ENCODE measurements at places on chromosomes 2 and 18.

DNA sequence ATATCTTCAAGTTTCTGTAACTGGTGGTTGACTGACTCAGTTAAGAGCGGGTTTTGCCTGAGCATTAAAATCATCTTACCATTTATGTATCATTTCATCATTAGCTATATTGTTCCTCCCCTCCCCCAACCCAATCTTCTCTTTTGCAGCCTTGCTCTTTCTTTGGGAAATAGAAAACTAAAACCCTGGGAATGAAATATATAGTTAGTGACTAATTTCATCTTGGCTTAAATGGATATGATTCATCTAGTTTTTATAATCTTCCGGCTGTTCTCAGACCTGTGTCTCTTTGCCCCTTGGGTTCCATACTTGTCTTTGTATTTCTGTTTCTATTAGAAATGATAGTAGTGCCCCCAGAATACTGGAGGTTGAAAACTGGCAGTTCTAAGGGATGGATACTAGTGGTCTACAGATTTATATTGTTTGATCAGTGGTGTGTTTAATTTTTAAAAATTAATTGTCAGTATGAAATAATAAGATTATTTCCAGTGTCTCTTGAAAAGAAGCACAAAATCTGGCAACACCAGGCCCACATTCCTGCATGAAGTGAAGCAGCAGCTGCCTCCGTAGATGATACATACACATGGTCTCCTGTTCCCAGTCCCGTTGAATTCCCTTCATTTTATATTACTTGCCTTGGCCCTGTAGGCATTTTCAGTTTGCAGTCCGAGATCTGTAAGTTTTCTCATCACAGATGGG is 44.5 kb downstream of the PHLPP1 start:
- no peak overlapping the region for H3K27ac ChIP-seq
- H3K4me1 ChIP-seq: no peaks in the 10 kb centered on the region
- DNase-seq: no peak
- H3K36me3 ChIP-seq: no peaks in the 10 kb centered on the region
- no peak overlapping the region for H3K4me3 ChIP-seq

DNA sequence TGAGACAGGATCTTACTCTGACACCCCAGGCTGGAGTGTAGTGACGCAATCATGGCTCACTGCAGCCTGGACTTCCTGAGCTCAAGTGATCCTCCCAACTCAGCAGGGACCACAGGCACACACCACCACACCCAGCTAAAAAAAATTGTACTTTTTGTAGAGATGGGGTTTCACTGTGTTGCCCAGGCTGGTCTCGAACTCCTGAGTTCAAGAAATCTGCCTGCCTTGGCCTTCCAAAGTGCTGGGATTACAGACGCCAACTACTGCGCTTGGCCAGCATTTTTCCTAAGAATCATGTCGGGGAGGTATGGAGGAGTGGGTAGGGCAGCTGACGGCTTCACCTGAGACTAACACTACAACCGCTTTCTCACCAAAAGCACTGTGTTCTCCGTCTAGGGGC is 50.4 kb downstream of the CYP26B1 start:
- no peaks in the 10 kb centered on the region for H3K4me1 ChIP-seq
- H3K27me3 ChIP-seq: no peaks in the 10 kb centered on the region
- no peaks in the 10 kb centered on the region for H3K36me3 ChIP-seq
- DNase-seq: no peak

DNA sequence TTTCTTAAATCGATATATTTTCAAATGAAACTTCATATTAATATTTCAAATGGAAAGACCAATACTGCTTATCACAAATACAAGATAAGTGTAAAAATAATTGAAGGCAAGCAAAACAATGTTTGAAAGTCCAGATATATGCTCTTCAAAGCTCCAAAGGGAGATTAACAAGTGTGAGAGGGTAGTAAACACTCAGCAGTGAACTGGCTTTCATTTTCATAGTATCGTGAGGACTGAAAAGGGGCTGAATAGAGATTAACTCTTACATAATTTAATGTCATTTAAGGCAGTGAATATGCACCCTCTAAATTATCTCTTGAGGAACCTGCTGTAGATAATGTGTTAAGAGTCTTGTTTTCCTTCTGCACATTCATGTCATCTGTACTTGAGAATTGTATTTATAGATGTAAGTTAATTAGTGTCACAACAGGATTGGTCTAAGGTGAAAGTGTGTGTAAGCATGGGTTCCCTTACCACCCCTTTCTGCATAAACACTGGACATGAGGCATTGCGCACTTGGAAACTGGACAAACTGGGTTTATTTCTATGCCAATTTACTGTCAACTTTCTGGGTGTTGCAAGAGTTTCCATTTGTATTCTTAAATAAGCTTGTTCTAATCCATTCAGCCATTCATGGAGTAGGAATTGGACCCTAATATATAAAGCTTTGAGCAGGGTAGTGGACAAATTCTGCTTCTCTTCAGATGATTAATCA is 76.7 kb upstream of the SESTD1 start:
- no peak for DNase-seq
- no peaks in the 10 kb centered on the region for H3K36me3 ChIP-seq

DNA sequence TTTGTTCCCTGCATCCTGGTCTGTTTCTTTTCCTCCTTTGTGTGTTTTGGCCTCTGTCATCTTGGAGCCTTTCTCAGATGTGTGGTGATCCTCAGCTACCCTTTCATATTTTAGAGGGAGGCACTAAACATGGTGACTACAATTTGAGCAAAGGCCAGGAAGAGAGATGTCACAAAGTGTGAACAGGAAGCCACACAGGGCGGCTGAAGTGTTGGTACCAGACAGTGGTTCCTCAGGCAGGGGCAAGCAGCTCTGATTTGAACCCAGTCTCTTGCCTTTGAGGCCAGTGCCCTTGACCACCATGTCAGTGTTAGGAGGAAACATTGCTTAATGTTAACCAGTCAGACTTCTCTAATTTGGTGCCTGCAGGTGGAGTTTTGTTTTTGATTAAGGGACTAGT is 9.2 kb downstream of the LRRFIP1 start:
- H3K27ac ChIP-seq: no peak overlapping the region
- no peak for DNase-seq

- no peaks in the 10 kb centered on the region for H3K27me3 ChIP-seq
- no peak overlapping the region for H3K4me3 ChIP-seq
- H3K36me3 ChIP-seq: no peaks in the 10 kb centered on the region
- H3K27ac ChIP-seq: no peak overlapping the region
Observed at GRCh38 chr2:139165601-139166000, 385.4 kb upstream of the NXPH2 start.

DNA sequence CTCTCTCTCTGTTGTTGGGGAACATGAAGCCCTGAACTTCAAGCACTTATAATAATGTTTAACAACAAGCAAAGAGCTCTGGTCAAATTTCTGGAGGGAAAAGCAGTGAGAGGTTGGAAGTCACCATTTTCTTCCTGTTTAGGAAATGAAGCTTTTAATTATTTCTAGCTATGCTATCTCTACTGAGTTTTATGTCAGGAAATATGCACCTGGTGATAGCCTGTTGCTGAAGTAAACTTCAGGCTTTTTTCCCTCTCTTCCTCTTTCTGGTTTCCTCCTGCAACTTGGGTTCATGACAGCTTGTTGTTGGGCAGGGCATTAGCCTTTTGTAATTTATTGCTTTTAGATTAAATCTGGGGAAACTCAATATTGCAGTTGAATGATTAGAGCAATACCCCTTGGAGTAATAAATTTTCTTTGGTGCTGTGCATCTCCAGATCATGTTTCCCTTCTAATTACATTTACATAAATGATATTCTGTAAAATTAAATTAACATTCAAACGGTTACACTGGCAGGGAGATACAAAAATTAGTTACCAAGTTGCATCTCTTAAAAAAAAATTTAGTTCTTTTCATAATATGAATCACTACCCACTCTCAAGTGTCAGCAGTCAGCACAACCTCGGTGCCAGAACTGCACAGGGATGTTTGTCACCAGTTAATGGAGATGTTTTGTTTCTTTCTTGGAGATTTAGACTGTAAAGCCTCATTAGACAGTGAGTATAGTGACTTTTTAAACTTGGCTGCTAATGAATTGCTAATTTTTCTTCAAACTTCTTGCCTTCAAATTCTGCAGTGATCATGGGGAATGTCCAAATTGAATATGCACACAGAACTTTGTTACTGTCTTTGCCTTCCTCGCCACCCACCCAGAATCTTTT is 466.6 kb upstream of the ETAA1 start:
- no peak for DNase-seq
- H3K27ac ChIP-seq: no peak overlapping the region
- no peaks in the 10 kb centered on the region for H3K27me3 ChIP-seq
- no peak overlapping the region for H3K4me3 ChIP-seq

DNA sequence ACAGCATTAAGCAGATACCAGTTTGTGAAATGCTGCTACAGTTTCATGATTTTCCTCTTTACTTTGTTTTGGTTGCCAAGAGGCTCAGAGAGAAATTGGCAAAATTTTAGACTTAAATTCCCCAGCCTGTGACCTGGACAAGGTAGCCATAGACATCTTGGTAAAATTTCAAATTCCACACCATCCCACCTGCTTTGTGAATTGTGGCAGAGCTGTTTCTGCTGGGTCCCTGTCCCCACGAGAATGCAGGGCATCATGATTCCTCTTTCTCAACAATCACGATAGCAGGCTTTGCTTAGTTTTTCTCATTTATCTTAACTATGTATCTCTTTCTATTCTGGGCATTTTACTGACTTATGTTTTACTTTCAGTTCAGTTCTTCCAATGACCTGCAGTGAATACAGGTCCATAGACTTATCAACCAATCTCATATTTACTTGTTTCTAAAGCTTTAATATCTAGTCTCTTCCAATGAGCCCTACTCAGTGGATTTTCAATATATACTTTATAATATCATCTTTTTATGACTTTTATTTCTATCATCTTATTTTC is 351.6 kb downstream of the SOCS6 start:
- H3K27me3 ChIP-seq: no peaks in the 10 kb centered on the region
- H3K4me1 ChIP-seq: peaks cover 4% of the 10 kb centered on the region
- DNase-seq: no peak
- no peaks in the 10 kb centered on the region for H3K36me3 ChIP-seq
- H3K4me3 ChIP-seq: no peak overlapping the region

- H3K27ac ChIP-seq: no peak overlapping the region
- no peaks in the 10 kb centered on the region for H3K4me1 ChIP-seq
- H3K4me3 ChIP-seq: no peak overlapping the region
- no peak for DNase-seq
Observed at GRCh38 chr2:167750675-167751074, 496.7 kb downstream of the STK39 start.

DNA sequence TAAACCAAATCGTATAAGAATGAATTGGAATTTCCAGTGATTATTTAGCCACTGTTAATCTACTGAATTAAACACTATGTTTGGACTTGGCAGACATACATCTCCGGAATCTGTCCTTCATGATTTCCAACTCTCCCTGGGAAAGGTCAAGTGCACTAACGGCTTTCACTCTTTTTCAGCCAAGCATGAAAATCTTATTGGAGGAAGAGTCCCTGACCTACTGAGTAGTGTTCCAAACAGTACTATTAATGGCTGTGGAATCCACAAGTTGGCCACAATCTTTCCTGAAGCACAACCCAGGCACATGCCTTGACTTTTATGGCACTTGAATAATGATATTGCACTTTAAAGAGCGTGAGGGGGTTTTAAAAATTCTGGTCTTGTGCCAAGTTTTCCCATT is 318.9 kb upstream of the RND3 start:
- no peak overlapping the region for H3K27ac ChIP-seq
- no peaks in the 10 kb centered on the region for H3K27me3 ChIP-seq
- no peaks in the 10 kb centered on the region for H3K4me1 ChIP-seq
- no peaks in the 10 kb centered on the region for H3K36me3 ChIP-seq
- no peak for DNase-seq

DNA sequence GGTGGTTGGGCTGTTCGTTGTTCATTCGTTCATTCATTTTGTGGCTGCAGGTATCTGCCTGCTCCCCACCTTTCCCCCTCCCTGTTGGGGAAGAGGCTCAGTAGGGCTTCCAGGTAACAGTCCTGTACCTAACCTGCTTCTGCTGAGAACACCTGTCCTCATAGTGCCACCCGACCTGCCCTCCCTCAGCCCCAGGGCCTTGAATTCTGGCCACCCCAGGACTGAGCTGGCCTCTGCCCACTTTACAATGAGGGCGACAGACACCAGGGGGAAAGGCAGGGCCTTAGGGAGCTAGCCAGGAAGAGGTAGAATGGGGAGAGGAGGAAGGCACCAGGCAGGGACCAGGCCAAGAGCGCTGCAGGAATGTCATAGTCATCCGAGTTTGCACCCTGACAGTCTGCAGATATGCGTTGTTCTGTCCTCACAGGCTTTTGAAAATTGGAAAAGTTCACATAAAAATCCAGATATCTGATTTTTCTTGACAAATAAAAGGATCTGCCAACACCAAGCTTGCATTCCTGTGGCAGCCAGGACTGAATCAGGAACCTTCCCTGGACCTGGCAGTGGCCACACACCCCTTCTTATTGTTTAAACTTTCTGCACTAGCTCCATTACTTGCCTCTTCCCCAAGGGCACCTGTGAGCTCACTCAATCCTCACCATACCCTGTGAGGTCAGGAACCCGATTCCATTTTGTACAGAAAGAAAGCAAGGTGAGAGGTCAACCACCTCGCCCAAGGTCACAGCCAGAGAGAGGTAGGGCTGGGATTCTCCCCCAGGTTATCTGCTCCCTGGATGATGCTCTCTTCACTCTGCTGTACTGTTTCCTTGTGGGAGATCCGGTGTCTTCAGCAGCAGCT is 35.3 kb upstream of the MRPL33 start:
- H3K36me3 ChIP-seq: no peaks in the 10 kb centered on the region
- no peaks in the 10 kb centered on the region for H3K27me3 ChIP-seq
- H3K4me1 ChIP-seq: peaks cover 15% of the 10 kb centered on the region
- DNase-seq: no peak
- H3K27ac ChIP-seq: no peak overlapping the region

GRCh38 chr2:2681085-2681484 is 350.0 kb upstream of the MYT1L start:
- no peak for DNase-seq
- H3K36me3 ChIP-seq: no peaks in the 10 kb centered on the region
- no peaks in the 10 kb centered on the region for H3K27me3 ChIP-seq
- no peak overlapping the region for H3K27ac ChIP-seq
- H3K4me1 ChIP-seq: peaks cover 12% of the 10 kb centered on the region
